ENCODE measurements at places on chromosomes 12 and 14. TPM values are rescaled to one million over a fixed set of nuclear protein-coding genes. Genes with fewer than 3 reads are reported as not detected.

The B4GALNT3 gene
- total RNA-seq, result 2.4 TPM

The OLR1 gene
- total RNA-seq, result 4.1 TPM

The KRT81 gene
- total RNA-seq, result not detected

The MYBPC1 gene
- 2.4 TPM for total RNA-seq

The COCH gene
- total RNA-seq, result 48.5 TPM

The ALDH2 gene
- total RNA-seq, result 24.1 TPM

The ZNF891 gene
- 6.9 TPM for total RNA-seq

The PCED1B gene
- total RNA-seq, result 0.41 TPM

The CCDC198 gene
- total RNA-seq, result not detected

The SLC8A3 gene
- total RNA-seq, result 43.6 TPM

The AQP2 gene
- not detected for total RNA-seq

The POTEM gene
- not detected for total RNA-seq

GRCh38 chr14:77869340-77869739, 69.4 kb downstream of the ADCK1 start:
- DNase-seq, result no peak

- DNase-seq, result no peak
Measured at GRCh38 chr12:92259696-92260251, 114.1 kb upstream of the BTG1 start.

DNA sequence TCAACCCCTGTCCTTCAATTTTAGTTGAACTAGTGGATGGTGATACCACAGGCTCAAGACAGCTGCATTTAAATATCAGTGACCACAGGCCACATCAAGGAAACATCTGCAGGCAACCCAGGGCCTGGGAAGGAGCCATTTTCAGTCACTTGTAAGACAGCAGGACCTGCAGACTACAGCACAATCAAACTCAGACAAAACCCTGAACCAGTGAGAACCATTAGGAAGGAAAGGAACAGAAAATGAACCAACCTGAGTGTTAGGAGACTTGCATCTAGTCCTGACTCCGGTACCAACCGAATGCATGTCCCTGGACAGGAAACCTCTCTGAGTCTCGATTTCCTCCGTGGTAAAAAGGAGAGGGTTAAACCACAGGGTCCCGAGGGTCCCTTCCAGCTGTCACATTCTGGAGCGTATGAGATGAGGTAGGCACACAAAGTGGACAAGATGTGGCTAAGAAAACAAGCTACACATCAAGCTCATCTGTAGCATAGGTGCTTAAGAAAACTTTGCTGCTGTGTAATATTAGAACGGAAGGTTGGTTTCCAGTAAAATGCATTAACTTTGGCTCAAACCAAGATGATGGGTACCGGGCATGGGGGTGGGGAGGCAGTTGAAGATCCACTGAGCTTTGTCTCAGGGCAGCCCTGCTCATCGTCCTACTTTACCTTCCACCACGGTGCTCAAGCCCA, 1.6 kb upstream of the CDKN1B start:
- no peak for DNase-seq

- DNase-seq, result no peak
Measured at GRCh38 chr12:130026608-130027176, 122.9 kb upstream of the TMEM132D start.

DNA sequence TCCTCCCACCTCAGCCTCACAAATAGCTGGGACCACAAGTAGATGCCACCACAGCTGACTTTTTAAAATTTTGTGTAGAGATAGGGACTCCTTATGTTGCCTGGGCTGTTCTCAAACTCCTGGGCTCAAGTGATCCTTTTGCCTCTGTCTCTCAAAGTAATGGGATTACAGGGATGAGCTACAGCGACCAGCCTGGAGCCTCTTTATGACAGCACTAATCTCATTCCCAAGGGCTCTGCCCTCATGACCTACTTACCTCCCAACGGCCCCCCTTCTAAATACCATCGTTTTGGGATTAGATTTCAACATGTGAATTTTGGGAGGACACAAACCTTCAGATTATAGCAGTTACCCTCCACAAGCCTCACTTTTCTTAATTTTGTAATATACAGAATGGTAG, 150.6 kb upstream of the FUT8 start:
- no peak for DNase-seq

GRCh38 chr14:99382781-99383471, 97.7 kb downstream of the SETD3 start:
- no peak for DNase-seq

DNA sequence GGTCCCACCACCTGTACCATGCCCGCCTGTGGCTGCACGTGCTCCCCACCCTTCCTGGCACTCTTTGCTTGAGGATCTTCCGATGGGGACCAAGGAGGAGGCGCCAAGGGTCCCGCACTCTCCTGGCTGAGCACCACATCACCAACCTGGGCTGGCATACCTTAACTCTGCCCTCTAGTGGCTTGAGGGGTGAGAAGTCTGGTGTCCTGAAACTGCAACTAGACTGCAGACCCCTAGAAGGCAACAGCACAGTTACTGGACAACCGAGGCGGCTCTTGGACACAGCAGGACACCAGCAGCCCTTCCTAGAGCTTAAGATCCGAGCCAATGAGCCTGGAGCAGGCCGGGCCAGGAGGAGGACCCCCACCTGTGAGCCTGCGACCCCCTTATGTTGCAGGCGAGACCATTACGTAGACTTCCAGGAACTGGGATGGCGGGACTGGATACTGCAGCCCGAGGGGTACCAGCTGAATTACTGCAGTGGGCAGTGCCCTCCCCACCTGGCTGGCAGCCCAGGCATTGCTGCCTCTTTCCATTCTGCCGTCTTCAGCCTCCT, 1.1 kb downstream of the INHBE start:
- no peak for DNase-seq

DNA sequence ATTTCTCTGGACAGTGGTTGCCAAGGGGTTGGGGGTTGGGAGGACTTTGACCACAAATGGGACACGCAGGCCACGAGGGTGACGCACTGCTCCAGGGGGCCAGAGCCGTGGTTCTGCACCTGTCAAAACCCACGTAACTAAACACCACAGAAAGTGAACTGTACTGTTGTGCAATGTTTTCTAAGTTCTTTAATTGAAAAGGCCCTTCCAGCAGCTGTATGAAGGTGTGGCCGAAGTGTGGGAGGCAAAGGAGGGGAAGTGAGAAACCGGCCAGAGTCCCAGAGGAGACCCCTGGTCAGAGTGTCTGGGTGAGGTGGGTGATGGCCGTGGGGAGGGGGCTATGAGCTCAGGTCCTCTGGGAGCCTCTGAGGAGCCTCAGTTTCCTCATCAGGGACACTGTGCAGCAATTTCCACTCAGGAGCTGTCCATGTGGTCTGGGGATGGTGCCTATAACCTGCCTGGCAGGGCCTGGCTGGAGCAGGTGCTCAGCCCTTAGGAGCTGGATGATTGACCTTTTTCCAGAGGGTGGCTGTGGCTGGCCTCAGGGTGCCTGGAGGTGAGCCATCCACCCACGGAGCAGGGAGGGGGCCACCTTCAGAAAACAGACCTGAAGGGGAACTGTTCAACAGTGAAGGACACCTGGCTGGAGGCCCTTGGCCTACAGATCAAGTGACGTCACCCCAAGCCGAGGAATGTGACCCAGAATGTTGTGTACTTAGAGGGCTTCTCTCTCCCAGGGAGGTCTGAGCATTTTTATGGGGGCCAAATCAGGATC, 9.8 kb upstream of the BDKRB2 start:
- DNase-seq, result no peak

- DNase-seq, result no peak
Measured at GRCh38 chr12:123856681-123857080, 94.6 kb downstream of the DNAH10 start.

- DNase-seq, result no peak
Measured at GRCh38 chr14:71321574-71322315, 414.5 kb downstream of the PCNX1 start.

GRCh38 chr14:41900644-41901043, 294.0 kb downstream of the LRFN5 start:
- no peak for DNase-seq

DNA sequence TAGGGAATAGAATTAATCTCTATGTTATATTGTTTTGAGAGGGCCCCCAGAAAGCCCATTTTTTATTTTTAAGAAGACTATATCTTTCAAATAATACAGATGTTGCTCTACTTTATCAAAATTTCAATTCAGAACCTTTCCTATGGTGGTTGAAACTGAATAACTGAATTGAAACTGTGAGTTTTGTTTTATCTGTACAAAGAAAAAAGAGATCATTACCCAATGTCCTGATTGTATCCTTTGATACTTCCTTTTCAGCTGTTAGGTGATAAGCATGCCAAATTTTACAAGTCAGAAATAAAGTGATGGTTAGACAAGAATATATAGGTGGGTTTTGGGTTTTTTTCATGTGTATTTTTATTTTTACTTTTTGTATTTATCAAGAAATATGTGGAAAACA, 1293.1 kb upstream of the USP15 start:
- DNase-seq, result no peak

- no peak for DNase-seq
Measured at GRCh38 chr12:124549629-124550028, 17.8 kb downstream of the NCOR2 start.

DNA sequence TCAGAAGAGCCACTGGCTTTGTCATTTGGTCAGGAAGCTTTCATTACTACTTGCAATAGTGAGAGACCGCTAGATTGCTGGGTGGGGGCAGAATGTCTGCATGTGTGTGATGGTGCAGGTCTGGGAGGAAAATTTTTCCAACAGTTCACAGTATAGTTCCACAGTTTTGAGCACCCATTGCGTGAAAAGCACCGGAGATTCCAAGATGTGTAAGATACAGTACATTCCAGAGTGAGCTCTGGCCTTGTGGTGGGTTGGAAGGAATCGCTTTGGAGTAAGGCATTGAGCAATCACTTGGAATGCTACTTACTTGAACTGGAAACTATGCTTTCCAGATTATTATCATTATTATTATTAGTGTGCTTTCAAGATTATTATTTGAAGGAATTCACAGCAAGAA, 47.6 kb upstream of the FRMD6 start:
- no peak for DNase-seq

- DNase-seq, result no peak
Measured at GRCh38 chr12:80749456-80749855, 32.7 kb downstream of the MYF5 start.

DNA sequence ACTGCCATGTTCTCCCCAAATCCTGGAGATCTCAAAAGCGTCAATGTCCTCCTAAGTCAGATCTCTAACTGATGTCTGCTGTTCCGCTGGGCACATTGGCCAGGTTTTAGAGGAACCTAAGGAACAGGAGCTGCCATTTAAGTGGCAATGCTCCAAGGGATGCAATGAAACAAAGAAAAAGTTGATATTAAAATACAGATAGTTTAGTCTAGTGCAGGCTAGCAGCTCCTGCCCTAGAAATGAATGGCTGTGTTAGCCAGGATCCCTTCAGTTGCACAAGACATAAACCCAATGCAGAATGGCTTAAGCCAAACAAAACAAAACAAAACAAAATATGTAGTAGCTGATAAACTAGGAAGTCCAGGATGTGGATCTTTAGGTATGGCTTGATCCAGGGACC, 144.1 kb downstream of the HMGA2 start:
- DNase-seq, result no peak

GRCh38 chr12:97142737-97143410, 235.8 kb downstream of the NEDD1 start:
- no peak for DNase-seq

- no peak for DNase-seq
Measured at GRCh38 chr14:61229475-61229888, 51.7 kb downstream of the TMEM30B start.

DNA sequence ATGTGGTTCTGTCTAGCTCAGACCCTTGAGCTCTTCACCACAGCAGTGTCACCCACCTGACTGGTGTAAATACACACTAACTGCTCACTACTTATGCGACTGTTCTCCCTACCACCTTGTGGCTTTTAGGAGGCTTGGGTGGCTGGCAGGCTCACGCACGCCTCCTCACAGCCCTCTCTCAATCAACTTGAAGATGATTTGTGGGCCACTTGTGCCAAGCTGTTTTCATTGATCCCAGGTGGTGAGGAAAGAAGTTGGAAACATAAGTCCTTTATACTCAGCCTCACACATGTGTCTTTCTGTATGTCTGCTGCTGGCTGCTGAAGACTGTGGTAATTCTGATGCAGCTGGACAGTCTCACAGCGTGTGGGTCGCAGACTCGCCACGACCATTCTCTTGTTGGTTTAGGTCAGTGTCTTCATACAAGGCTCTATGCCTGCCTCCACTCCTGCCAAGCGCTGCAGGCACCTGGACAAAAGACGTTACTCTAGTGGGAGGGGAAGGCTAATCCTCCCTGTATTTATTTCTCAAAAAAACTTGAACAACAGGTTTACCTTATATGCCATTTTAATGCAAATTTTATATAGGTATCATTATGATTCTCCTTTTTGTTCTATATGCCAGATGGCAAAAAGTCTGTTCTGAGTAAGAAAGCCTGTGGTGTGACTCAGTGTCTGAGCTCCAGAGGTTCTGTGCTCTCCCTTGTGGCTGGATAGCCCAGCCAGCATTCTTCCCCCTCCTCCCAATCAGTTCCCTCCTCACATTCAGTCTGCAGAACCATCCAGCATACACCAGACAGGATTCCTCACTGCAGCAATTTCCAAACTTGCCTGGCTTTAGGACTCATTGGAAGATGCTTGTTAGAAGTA, 115.6 kb downstream of the DIP2B start:
- DNase-seq, result no peak

- no peak for DNase-seq
Measured at GRCh38 chr14:76464856-76465255, 88.9 kb downstream of the ESRRB start.

GRCh38 chr14:89543425-89543790, 126.4 kb upstream of the FOXN3 start:
- peak; percentile 40 for DNase-seq
